ENCODE measurements at places on chromosomes 1 and 21.

GRCh38 chr1:228349701-228350171 is 56.9 kb downstream of the TRIM11 start:
- DNase-seq, result no peak

DNA sequence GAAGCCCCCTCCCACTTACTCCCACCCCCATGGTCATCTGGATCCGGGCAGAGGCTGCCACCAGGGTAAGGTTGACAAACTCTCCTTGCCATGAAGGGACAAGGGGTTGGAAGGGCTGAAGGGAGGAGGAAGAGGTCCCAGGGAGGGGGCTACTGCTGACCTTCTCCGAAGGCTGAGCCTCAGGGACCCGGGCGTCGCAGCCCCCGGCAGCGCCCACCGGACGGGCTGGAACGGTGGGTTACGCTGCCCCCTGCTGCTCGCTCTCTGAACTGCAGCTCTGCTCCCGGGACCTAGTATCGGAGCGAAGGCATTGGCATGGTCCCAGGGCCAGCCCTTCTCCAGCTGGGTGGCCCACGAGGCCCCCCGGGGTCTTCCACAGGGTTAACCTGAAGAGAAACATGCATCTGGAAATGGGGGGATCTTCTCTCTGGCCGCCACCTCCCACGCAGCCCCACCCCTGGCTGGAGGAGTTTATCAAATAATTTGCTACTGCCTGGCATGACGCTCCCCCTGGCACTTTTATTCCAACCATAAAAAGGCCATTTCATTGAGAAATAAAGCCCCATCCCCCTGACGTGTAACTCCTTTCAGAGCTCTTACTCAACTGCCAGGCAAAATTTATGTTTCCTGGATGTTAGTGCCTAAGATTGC is 70.4 kb upstream of the TARDBP start:
- DNase-seq, result peak; percentile 14

DNA sequence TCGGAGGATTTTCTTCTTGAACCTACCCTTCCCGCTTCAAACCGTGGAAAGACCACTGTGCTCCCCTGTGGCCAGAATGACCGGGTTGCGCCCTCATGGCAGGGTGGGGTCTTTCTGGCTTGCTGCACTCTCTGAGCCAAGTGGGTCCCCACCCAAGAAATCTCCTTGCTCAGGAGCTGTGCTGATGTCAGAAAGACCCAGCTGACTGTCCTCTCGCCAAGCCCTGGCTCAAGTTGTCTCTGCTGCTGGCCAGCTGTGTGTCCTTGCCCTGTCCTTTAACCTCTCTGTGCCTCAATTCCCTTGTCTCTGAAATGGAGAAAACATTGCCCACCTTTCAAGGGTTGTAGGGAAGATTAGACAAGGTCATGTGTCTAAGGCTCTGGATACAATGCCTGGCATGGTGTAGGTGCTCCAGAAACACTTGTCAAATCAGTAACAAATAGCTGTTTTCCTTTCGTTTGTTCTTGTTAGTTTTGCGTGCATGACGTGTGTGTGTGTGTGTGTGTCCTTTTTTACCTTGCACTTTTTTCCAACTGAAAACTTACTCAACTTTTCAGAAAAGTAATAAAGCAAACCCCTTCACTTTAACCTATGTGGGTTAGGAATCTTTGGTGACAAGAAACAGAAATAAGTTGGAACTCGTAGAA is 41.1 kb upstream of the RPL11 start:
- no peak for DNase-seq

DNA sequence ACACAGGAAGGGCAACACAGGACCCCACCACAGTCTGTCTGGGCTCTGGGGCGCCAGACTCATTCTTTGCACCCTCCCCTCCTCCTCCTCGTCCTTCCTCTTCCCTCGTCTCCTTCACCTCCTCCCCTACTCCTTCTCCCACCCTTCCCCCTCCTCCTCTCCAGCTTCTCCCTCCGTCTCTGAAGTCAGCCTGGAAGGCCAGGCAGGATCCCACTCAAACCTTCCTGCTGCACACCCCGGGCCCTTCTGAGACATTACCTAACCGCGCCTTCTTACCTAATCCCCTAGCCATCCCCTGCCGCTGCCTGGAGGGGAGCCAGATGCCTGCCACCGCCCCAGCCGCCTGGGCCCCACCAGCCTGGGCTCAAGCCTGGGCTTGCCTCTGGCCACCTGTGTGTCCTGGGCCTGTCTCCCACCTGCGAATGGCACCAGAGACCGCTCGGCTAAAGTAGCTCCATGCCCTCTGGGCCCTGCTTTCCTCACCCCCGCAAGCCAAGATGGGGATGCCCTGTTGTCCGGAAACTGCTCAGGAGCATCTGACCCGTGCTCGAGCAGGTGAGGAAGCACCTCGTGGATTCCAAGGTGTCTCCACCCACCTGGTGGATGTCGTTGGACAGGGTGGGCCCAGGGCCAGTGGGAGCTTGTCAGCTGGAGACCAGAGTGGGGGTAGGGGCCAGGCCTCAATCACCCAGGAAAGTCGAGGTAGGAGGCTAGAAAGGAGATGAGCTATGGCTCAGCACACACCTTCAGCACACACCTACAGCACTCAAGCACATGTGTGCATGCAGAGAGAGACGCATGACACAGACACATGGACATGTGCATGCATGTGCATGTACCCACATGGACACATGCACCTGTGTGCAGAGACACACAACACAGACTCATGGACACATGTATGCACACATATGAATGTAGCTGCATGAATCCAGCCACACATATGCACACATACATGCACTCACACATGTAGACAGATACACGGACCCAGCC is 31.9 kb downstream of the WNT9A start:
- peak; percentile 15 for DNase-seq

GRCh38 chr1:179871940-179872339 is 5.7 kb downstream of the TOR1AIP2 start:
- no peak for DNase-seq

DNA sequence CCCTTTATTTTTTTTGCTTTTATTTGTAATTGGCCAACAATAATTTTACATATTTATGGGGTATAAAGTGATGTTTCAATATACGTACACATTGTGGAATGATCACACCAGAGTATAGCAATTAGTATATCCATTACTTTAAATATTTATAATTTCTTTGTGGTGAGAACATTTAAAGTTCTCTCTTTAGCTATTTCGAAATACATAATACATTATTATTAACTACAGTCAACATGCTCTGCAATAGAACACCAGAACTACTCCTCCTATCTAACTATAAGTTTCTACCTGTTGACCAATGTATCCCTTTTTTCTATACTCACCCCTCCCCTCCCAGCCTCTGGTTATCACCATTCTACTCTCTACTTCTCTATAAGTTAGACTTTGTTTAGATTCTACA is 77.4 kb downstream of the SCMH1 start:
- DNase-seq, result no peak

DNA sequence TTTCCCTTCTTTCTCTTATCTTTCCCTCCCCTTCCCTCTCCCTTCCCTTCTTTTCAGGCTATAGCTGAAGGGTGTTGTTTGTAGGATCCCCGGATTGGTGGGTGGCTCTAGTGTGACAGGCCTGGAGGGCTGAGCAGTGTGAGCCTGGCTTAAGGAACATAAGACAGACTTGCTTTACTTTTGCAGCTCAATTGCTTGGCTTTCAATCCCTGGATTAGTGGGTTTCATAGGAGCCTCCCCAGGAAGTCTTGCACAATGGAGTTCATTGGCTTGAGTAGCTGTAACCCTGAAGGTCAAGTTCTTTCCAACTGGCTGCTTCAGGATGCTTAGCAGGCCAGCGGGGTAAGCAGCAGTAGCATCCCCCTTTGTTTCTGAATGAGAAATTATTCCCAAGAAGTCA is 126.7 kb downstream of the CAMTA1 start:
- no peak for DNase-seq

DNA sequence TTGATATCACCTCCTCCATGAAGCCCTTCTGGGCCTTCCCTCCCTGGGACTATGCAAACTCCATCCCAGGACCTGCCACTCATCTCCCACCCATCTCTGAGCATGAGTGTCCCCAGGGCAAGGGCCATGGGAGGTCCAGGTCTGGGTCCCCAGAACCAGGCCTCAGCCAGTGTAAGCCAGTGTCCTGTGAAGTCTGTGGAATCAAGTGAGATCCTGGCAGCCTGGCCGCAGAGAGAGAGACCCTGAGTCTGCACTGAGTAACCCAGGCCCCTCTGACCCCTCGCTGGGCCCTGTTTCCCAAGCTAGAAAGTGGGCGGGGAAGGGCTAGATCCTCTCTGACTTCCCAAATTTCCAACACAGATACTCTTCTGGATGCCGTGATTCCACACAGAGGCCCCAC is 132.7 kb downstream of the DMRTB1 start:
- no peak for DNase-seq

DNA sequence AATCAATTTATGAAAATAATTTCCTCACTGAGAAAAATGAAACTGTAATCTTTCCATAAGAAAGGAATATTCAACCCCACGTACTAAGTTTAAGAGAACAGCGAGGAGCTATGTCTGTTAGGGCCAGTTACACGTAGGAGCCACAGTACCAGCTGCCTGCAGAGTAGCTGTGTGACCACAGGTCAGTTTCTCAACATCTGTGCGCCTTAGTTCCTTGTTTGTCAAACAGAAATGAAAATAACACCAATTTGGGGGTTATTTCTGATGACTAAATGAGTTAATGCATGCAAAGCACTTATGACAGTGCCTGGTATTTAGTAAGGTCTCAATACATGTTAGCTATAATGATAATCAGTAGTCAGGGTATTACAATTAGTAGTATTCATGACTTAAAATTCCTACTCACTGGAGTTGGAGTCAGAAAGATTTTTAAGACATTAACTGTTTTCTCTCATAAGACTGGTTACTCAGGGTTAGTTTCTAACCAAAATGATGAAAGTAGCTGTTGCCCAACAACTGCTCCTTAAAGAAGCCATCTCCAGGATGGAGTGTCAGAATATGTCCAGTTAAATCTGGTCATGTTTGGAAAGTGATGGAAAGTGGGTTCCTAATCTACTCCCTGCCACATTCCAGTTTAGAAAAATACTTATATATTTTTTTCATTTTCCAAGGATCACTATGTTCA is 85.8 kb upstream of the ZNF648 start:
- DNase-seq, result no peak

Measured in NCI-H1105 (cell line).